ENCODE measurements at places on chromosomes 1 and 21.

GRCh38 chr1:241610056-241610815, 29.9 kb downstream of the CHML start:
- no peak for DNase-seq

DNA sequence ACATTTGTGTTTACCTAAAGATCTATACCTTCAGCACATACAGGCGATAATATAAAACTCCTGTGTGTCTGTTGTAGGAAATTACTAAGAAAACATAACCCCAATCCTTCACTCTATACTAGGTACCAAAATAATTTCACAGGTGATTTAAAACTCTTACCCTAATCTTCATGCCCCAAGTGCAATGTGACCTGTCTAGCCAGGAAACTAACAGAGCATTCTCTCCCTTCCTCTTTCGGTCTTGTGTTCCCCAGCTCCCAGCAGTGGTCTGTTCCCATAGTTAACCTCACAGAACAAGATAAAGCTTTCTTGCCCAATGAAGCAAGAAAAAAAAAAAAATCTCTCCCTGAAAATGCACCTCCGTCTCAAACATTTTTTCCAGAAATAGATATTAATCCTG, 493.5 kb downstream of the DPYD start:
- DNase-seq = no peak

DNA sequence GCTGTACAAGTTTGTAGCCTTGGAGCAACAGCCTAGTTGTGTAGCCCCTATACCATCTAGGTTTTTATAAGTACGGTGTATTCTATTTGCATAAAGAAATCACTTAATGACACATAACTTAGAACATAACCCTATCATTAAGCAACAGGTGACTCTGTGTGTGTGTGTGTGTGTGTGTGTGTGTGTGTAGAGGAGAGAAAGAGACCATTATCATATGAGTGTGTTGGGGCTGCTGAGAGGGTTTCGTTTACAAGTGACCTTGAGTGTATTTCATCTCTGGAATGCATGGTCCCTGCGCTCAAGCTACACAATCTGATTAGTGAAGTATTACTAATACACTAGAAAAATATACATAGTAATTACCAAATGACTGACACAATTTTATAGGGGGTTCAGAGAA, 115.1 kb downstream of the RABGAP1L start:
- no peak for DNase-seq

DNA sequence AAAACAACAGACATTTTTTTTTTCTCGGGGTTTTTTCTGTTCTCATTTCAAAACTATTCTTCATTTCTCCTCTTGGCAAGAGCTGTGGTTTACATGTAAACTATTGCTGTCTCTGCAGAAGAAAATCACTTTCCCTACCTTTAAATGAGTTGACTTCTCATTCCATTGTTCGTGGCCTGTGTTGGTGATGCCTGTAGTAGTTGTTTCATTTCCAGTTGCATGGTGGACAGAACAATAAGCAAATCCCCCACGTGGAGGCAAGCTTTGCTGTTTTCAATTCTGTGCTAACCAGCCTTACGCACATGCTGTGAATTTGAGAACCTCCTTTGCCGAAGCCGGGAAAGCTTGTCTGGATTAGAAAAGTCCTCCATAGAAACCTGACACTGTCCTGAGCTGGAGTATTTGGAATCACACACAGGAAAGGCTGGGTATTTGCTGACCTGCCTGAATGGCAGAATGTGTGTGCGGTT, 26.2 kb upstream of the MAP3K7CL start:
- DNase-seq = no peak

GRCh38 chr1:58815069-58815685, 31.3 kb upstream of the JUN start:
- DNase-seq = peak; percentile 12

- DNase-seq = no peak
Observed at GRCh38 chr1:205054013-205054412, 11.0 kb downstream of the CNTN2 start.

DNA sequence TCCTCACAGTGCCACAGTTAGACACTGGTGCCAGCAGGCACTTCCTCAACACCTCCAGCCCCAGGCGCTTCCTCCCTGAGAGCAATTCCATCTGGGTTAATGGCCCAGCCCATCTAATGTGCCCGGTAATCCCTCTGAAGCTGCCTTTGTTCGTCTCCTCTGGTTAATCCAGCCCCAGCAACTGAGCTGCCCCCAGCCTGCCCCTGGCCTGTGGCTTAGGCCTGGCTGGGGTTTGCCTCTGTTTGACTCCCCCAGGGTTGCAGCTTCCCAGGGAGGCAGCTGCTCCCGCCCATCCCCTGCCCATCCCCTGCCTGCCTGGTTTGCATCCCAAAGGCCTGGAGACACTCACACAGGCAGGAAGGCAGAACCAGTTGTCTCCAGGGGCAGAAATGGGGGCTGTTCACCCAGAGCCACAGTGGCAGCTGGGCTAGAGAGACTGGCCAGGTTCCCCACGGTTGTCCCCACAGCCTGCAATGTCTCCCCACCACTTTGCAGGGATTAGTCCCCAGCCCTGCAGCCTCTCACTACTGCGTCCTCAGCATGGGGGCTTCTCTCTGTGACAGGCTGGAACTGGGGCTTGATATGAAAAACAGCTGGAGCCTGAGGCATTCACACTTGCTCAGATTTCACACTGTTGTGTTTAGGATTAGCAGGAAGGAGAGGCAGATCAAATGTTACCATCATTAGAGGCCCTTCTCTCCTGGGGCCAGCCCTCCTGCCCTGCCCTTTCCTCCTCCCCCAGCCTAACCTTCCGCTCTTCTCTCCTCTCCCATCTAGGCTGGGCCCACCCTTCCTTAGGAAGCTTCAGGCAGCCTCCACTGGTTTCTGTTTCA, 120.2 kb downstream of the TLR5 start:
- DNase-seq = no peak

GRCh38 chr1:28602536-28603439, 10.7 kb downstream of the RAB42 start:
- no peak for DNase-seq

DNA sequence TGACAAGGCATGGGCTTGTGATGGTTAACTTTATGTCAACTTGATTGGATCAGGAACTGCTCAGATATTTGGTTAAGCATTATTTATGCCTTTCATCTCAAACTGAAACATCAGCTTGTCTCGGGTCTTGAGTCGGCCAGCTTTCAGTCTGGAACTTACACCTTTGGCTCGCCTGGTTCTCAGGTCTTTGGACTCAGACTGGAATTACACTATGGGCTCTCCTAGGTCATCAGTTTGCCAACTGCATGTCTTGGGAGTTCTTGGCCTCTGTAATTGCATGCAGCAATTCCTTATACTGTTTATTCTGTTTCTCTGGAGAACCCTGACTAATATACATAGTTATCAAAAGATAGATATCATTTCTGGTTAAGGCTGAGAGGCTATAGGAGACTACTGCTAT, 653.7 kb downstream of the ADGRL2 start:
- DNase-seq = no peak

- DNase-seq = no peak
Observed at GRCh38 chr1:5856246-5856815, 135.9 kb downstream of the NPHP4 start.

- DNase-seq = no peak
Observed at GRCh38 chr1:163307479-163308171, 14.1 kb upstream of the NUF2 start.

- no peak for DNase-seq
Observed at GRCh38 chr21:29264721-29265120, 34.0 kb upstream of the BACH1 start.

DNA sequence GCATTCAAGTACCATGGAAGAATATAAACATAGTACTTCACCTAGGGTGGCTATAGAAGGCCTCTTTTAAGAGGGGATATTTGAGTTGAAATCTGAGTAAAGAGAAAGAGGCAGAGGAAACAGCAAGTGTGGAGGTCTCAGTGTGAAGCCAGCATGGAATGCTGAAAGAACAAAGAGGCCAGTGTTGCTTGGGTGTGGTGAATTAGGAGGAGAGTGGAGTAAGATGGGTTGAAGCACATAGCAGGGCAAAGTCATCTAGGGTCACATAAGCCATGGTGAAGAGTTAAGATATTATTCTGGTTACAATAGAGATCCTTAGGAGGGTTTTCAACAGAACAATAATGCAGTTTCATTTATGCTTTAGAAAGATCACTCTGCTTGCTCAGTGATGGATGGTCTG, 37.5 kb downstream of the C1orf141 start:
- no peak for DNase-seq

- no peak for DNase-seq
Observed at GRCh38 chr1:207458414-207458813, 4.3 kb downstream of the CR2 start.

DNA sequence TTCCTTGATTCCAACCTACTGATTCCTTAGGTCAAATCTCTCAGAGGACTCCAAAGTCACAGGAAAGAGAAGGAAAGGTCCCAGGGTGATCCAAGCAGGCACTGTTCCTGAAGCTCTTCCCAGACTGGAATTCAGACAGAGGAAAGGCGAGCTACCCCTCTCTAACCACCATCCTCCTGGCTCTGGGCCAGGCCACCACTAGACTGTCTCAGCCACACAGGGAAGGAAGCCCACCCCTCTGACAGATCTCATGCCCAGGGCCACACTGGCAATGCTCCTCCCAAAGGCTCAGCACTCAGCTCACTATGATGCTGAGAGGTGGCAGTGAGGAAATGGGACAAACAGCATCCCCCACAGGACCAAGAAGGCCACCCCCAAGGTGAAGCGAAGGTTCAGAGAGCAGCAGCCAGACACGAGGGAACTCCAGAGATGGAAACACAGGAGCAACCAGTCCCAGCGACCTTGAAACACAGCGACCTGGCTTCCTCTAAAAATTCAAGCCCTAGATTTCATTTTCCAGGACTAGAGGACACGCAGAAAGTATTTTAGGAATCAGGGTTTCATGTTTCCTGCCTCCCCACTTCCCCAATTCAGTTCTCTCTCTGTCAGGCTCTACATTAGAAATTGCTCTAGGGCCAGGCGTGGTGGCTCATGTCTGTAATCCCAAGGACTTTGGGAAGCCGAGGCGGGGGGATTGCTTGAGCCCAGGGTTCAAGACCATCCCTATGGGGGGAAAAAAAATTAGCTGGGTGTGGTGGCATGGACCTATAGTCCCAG, 18.8 kb downstream of the PIK3C2B start:
- DNase-seq = no peak

GRCh38 chr1:89466307-89466930, 58.2 kb upstream of the LRRC8B start:
- no peak for DNase-seq

GRCh38 chr1:211596418-211597181, 17.6 kb upstream of the SLC30A1 start:
- DNase-seq = no peak

DNA sequence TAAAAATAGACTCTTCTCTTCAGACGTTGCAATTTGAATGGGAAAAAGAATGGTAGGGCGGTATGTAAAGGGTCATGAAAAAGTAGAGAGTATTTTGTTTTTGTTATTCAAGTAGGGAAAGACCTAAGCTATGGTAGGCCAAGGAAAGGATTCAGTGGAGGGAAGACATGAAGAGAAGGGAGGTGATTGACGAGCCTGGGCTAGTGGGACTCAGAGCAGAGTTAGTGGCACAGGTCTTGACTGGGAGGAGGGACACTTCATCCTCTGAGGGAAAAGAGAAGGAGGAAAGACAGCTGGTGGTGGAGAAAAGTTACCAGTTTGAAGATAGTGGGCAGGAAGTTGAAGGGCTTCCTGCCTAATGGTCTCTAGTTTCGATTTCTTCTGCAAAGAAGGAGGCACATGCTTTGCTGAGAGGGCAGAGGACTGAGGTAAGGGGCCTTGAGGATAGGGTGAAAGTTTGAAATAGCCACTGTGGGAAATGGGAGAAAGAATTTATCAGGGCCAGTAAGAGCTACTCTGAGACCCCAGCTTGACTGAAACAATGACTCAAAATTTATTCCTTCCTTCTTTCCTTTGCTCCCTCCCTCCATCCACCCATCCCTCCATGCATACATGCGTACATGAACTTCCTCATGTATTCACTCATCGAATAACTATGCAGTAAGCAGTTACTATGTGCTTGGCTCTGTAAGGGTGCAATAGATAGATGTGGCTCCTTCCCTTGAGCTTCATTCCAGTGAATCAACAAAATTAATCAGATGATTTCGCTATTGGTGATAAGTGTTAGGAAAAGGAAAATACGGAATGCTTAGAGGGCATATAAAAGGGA, 4.2 kb downstream of the CD48 start:
- no peak for DNase-seq

DNA sequence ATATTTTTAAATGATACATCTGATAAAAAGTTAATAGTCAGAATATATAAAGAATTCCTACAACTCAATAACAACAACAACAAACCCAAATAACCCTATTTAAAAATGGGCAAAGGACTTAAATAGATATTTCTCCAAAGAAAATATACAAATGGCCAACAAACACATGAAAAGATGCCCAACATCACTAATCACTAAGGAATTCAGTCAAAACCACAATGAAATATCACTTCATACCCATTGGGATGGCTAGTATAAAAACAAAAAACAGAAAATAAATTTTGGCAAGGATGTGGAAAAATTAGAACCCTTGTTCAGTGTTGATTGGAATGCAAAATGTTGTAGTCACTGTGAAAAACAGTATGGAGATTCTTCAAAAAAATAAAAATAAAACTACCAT, 184.8 kb upstream of the RAB4A start:
- DNase-seq = no peak

GRCh38 chr1:157833145-157833544, 8.5 kb downstream of the CD5L start:
- no peak for DNase-seq

DNA sequence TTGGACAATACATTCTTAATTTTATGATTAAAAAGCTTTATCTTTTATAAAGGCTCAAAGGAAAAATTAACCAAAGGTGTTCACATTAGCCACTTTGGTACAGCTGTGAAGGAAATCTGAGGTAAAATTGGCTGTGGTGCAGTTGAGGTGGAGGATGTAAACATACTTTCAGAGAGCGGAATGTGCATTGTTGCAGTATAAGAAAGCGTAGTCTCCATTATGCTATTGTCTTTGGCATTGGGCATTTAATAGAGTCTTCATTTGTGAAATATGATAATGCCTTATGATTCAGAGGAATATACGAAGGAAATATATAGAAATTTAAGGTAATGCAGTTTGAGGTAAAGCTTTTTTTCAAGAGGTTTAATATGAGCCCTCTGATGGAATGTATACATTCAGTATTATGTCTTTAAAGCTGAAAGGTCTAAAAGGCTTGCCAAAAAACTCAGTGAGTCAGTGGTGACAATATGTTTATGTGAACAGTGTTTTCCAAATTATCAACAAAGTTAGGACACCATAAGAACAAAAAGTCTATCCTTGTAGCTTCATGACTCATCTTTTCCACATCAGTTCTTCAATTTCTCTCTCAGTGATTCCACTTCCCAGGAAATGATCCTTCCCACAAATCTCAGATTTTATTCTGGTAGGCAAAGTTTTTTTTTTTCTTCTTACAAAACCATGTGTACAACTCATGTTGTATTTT, 26.9 kb upstream of the DDR2 start:
- DNase-seq = no peak

- no peak for DNase-seq
Observed at GRCh38 chr1:172298141-172298540, 122.3 kb upstream of the C1orf105 start.

GRCh38 chr1:172431204-172431603, 10.7 kb downstream of the C1orf105 start:
- DNase-seq = no peak

DNA sequence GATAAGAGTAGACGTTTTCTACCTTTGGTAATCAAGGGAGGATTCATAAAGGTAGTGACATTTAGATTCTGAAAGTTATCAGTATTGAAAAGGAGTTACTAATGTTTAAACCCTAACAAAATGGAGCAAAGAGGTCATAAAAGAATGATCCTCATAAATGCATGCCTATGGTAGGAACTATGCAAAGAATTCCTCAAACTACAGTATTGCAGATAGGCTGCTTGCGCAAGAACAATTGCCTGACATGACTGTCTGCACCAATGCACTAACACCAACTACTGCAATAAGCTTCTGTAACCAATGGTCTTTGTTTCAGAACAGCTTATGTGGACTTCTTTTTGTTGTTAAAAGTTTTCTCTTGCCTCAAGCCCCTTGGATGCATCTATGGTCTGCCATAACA, 597.3 kb upstream of the ADGRL4 start:
- no peak for DNase-seq
